ENCODE measurements at places on chromosomes 4 and X.

- DNase-seq: peak; percentile 36
Observed at GRCh38 chr4:71293705-71294104, 45.1 kb upstream of the SLC4A4 start.

DNA sequence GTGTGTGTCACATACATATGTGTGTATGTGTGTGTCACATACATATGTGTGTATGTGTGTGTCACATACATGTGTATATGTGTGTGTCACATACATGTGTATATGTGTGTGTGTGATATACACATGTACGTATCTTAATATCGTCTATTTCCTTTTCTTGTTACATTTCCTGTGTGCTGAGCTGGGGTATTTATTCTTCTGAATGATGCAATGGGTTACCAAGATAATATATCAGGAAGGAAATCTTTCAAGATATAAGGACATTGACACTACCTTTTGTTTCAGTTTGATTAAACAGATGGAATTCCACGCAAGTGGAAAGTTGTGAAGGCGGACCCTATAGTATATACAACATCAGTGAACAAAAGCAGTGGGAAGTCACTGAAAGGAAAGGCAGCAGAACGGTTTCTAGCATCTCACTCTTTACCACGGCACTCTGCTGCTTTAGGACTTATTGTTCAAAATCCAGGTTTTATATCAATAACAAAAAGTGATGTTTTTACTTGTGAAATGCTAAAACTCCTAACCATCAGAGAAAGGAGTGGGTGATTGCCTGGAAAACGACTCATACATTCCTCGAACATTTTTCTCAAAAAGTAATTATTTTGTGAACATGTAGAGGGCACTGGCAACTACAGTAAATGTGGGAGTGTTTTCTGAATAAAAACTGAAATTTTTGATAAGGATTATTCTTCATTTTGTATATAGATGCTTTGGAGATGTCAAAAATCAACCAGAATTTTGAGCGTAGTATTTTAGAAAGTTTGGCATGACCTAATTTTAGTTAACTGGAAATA lies 43.1 kb upstream of the IL21 start:
- peak; percentile 38 for DNase-seq

DNA sequence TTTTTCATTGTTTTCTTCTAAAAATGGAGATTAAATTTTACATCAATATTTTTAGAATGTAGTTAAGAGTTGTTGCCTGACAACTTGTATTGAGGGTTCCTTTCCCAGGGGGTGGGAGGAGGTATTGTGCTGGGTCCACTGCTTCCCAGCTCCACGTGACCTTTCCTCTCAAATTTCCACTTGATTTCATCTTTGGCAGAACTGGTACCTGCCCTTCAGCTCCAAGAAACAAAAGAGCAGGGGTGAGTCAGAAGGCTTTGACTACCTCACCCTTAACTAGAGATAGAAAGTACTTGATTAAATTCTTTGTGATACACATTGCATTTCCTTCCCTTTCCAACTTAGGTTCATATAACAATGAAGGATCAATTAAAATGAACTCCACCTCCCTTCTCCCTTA lies 19.7 kb downstream of the TRIM2 start:
- DNase-seq: no peak

GRCh38 chr4:132865458-132865857 lies 283.6 kb upstream of the PCDH10 start:
- DNase-seq: no peak

DNA sequence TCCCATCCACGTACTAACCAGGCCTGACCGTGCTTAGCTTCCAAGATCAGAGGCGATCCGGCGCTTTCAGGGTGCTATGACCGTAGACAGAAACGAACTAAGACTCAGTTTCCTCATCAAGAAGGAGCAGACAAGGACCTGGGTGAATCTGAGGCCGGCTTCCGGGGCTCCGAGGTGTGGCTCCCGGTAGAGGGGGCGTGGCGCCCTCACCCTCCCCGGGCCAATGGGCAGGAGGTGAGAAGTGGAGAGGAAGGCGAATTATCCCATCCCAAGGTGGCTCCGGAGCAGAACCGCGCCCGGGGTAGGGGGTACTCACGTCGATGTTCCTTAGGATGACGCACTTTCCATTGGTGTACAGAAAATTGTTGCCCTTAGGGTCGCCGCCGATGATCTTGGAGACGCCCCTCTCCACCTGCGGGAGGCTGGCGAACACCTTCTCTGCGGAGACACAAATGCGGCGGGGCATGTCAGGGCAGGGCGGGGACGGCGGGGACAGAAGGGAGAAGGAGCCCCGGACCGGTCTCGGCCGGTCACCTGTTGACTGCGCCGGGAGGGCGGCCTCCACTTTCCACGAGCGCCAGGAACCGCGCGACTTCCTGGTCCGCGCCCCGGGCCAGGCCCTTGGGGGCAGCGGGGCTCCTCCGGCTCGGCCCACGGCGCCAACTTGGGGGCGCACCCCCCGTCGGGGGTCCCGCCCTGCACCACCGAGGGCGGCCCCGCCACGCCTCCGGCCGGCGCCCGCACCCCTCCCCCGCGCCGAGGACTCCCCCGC lies 616 bp downstream of the WDR1 start:
- no peak for DNase-seq

DNA sequence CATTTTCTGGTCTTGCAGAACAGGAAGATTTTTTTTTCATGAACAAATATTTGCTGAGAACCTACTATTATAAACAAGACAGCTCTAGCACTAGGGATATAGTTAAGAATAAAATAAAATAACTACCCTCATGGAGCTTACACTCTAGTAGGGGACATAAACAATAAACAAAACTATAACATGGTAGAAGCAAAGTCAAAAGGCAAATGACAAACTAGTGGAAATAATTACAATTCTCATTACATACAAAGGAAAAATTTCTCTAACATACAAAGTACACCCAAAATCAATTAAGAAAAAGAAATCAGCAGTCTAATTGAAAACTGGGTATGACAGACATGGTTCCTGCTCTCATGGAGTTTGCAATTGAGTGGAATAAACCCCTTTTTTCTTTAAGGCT lies 32.0 kb downstream of the VSIG4 start:
- no peak for DNase-seq

DNA sequence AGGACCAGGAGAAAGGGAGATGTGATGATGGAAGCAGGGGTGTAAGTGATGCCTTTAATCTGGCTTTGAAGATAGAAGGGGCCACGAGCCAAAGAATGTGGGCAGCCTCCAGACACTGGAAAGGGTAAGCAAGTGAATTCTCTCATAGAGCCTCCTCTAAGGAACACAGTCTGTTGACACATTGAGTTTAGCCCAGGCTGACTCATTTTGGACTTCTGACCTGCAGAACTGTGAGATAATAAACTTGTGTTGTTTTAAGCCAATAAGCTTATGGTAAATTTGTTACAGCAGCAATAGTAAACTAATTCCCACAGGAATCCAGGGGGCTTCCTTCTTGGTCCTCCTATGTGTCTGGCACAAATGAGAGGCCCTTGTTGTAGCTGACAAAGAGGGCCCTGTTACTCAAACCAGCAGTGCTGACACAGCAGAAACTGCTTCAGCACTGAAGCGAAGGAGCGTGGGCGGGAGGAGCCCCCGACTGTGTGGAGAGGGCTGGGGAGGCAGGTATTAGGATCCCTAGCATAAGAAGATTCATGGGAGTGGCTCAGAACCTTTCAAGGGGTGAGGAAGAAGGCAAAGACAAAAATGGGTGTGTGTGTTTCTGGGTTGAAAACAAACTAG lies 268.7 kb downstream of the NR3C2 start:
- no peak for DNase-seq

DNA sequence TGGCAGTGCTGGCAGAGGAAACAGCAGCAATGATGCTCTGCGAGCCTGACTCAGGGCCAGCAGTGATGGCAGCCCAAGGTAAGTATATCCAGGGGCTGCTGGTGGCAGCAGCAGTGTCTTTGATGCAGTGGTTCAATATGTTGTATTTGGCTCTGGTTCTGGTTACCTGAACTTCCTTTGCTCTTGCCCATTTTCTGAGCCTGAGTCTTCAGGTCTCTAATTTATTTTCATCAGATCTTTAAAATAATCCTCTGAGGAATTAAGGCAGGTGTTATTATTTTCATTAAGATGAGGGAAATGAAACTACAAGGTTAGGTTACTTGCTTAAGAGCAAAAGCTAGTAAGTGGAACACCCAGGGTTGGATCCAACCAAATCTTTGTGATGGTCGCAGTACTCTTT lies 102.8 kb upstream of the BMP2K start:
- DNase-seq: no peak

DNA sequence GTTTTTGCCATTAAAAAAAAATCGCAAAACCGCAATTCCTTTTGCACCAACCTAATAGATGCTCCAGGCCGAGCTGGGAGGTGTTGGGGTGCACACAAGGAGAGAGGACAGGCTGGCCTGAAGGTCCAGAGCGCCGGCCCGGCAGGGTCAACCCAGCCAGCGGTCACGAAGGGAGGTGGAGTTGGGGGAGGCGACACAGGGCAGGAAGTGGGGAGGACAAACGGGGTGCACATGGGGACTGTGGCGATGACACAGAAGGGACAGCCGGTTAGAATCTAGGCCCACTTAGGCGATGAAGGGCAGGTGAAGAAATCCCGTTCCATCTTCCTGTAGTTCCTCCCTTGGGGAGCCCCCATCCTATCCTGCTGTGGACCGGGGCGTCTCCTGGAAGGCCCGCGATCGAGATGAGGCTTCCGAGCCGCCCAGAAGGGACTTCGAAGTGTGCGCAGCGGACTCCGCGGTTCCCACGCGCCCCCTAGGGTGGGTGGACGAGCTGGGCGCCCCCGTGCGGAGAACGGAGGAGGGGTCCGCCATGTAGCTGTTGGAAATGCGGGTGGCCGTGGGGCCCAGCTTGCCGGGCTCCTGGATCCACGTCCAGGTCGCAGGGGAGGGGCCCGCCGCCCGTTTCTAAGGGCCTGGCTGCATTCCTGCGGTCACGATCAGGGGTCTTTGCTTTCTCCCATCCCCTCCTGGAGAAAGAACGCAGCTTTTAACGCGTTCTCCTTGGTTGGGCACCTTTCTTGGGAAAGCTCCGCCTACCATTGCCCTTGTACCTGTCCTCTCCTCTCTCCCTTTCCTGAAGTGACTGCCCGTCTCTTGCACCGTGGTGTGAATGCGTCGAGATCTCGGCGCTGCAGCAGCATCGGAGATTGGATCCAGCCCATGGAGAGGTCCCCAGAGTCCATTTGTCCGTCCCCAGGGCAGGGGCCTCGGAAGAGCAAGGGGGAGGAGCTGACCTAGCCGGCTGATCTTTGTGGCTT lies 17.0 kb upstream of the HPF1 start:
- DNase-seq: no peak

GRCh38 chr4:3364634-3365314 lies 72.0 kb downstream of the RGS12 start:
- no peak for DNase-seq

GRCh38 chr4:82868572-82868971 lies 22.4 kb downstream of the SEC31A start:
- no peak for DNase-seq

DNA sequence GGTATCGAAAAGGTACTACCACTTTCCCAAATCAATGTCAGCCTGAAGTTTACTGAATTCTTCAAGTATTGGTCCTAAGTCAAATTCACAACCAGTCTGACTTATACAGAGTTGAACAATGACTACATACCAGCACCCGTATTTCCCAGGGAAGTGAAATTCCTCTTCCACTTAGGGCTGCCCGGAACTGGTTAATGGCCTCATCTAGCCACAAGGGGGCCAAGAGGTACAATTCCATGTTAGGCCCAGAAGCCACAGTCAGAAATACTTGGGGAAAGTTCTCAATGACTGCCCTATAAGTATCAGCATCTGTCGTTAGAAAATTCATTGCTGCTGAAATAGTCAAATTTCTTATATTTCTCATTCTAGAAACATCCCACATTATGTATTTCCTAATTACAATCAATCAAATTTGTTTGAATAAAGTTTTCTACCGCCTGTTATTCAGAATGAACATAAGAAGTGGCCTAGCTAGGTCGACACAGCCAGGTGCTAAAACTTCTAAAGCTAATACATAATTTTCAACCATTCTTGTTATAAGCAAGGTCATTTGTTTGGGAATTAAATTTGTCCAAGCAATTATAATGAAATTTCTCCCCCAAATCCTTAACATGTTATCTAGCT lies 5.6 kb upstream of the PCDH7 start:
- DNase-seq: no peak

GRCh38 chrX:145825896-145826295 lies 8.3 kb downstream of the SLITRK2 start:
- DNase-seq: no peak

All from fibroblast of skin of left quadriceps (primary cell).